ENCODE measurements at places on chromosomes 2 and 18.

GRCh38 chr2:168044176-168044575 is 203.2 kb downstream of the STK39 start:
- DNase-seq: no peak

- DNase-seq: no peak
Observed at GRCh38 chr18:35116784-35117318, 75.6 kb downstream of the MAPRE2 start.

GRCh38 chr18:63539904-63540510 is 2.2 kb upstream of the SERPINB12 start:
- no peak for DNase-seq

DNA sequence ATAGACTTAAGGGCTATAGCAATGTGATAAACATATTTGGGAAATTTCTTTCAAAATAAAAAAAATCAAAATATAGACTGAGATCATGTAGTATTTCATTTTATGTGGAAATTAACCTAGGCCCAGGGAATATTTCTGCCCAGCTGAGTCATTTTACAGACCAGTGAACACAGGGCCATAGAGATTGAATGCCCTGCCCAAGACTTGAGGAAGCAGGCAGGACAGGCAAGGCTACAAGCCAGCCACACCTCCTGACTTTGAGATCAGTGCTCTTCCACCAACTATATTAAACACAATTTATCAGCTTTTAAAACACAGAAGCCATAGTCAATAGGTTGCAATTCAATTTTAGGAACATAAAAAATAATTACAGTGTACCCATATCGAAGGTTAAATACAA is 12.9 kb downstream of the CCDC148 start:
- DNase-seq: no peak

GRCh38 chr2:201313362-201313761 is 43.8 kb downstream of the FLACC1 start:
- DNase-seq: no peak

DNA sequence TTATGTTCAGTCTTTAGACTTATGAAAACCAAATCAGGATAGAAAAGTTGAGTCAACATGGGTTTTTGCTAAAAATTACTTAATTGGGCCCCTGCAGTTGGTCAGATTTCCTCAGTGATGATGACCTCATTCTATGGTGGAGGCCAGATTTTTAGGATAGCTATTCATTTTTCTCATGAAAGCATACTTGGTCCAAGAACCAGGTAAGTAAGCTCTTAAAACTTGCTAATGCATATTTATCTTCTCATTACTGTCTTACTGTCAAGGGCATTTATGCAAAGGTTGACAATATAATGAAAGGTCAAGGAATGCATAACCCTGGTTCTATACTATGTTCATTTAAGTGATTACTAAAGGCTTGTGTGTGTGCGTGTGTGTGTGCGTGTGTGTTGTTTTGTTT is 650.6 kb downstream of the SATB2 start:
- no peak for DNase-seq

GRCh38 chr2:231170055-231170454 is 28.4 kb upstream of the ARMC9 start:
- DNase-seq: no peak

DNA sequence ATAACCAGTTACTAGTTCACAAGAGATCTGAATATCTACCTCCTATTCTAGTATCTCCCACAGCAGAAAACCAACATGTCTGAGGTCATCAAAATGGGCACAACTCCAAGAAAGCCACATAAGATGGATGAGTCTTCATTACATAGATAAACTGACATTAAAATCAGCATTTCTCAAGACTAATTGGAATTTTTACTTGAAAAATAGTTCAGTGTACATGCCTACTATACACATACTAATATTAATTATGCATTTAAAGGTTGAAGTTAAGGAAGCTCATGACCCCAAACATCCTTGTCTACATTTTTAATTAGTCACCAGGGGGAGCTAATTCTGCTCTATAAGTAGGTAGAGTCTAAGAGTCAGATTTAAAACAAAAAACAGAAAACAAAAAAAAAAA is 41.9 kb downstream of the ZNF521 start:
- no peak for DNase-seq

DNA sequence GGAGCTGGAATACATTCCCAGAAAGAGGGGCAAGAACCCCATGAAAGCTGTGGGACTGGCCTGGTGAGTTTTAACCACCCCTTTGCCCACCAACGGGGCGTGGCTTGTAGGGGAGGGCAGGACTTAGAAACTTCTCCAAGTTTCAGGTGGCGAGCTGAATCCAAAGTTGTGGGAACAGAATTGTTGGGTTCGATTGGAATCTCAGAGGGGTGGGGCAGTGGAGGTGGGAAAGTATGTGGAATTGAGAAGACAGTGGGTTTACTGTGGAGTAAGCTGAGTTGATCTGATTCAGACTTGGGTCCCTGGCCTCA is 1.1 kb downstream of the PNKD start:
- no peak for DNase-seq

- no peak for DNase-seq
Observed at GRCh38 chr18:5632041-5632440, 88.2 kb upstream of the EPB41L3 start.

GRCh38 chr2:74863802-74864248 is 29.9 kb downstream of the HK2 start:
- DNase-seq: no peak

DNA sequence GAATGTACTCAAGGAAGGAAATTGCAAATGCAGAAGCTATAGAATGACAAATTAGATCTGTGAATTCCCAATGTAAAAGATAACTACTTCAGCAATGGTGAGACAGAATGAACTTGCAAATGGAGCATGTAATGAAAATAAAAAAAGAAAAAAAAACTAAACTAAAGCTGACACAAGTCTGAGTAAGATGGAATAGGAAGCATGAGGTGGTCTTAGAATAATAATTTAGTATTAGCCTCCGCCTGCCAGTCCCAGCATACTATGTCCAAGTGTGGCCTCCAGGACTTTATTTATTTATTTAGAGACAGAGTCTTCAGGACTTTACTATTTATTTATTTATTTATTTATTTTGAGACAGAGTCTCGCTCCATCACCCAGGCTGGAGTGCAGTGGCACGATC is 37.4 kb upstream of the SLC39A10 start:
- no peak for DNase-seq

- DNase-seq: no peak
Observed at GRCh38 chr2:175887776-175888175, 114.3 kb downstream of the LNPK start.

DNA sequence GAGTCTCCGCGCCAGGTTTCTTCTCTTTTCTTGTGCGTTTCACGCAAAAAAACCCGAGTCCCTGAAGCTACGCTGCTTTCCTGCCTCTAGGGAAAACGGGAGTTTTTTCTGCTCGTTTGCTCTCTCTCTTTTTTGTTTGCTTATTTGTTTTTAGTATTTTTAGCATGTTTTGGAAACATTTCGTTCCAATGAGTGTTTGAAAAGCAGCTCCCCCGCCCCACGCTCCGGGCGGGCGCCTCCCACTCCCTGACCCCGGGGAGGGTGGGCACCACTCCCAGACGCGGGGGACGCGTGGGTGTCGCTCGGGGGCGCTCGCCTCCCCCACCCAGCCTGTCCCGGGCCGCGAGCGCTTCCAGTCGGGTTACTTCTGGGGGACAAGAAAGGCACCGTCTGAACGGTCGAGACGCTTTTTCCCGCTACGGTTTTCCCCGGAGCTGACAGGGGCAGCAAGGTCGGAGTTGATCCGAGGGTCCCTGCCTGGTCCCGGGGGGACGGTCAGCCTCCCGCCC is 446 bp upstream of the EFHD1 start:
- DNase-seq: no peak
